NCI-H2081 treated with DMSO at 0.1 percent for 48 hours (cell line): ENCODE measurements at places on chromosomes 1 and 21.
A peak's percentile ranks its signal among the peaks of the same experiment; 100 is the strongest.

DNA sequence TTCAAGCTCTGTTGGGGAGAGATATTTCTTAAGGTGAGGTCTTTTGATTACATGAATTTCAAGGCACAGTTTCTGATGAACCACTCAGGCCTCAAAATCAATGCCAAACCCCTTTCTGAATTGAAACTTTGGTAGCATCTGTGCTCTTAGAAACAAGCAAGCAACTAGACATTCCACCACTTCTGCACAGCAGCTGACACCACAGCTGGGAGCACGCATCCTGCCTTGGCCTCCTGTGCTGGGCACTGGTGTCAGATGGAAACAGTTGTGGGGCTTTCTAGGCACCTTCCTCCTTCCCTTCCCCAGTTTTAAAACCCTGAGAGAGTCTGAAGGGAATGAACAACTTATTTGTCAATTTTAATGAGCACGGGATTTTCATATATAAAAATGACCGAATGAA, 360.2 kb downstream of the ADGRL2 start:
- no peak for DNase-seq

- DNase-seq: no peak
Measured at GRCh38 chr1:154463512-154463990, 38.5 kb upstream of the TDRD10 start.

DNA sequence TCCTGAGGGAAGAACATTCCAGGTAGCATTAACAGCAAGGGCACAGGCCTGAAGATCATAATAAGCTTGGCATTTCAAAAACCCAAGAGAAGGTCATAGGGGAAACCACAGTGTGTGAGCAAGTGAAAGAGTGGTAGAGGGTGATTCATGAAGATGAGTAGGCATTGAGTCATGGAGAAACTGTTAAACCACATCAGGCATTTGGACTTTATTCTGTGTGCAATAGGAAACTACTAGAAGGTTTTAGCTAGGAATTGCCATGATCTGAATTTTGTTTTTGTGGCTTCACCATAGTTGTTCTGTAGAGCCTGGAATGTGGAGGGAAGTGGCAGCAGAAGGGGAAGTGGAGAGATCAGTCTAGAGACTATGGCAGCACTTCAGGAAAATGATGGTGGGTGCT, 359.0 kb upstream of the PTBP2 start:
- no peak for DNase-seq

DNA sequence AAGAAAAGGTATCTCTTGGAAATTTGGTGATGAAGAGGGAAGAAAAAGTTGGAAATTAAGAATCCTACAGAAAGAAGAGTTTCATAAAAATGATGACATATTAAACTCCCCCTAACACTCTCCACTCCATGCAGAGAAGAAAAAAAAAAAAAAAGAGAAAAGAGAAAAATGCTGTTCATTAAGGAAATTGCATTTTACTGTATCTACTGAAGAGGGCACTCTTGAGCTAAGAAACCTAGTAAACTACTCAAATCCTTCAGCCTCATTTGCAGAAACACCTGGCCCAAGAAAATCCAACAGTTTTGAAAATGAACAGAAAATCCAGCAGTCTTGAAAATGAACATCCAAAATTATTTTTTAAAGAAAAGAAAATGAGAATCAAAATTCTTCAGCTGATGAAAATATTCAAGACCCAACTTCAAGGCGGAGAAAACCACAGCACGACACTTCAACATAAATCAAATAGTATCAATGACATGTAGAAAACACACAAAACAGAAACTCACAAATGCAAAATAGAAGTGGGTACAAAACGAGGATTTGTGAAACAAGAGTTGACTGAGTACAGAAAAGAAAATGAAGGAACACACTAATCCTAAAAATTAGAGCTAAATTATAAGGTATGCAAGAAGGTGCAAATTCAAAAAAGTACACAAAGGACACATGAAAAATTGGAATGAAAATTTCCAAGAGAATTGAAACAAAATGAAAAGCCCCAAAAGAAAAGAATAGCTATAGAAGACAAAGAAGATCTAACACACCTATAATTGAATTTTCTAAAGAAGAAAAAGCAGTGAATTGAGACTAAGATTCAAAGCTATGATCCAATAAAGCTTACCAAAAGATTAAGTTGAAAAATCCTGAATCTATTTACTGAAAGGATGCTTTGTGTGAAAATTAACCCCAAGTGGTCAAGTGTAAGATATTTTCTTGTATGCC, 73.2 kb upstream of the DNAJC6 start:
- peak; percentile 18 for DNase-seq

GRCh38 chr21:27831177-27831576, 864.3 kb upstream of the ADAMTS5 start:
- no peak for DNase-seq

- DNase-seq: no peak
Measured at GRCh38 chr1:229828461-229828860, 202.4 kb downstream of the URB2 start.

DNA sequence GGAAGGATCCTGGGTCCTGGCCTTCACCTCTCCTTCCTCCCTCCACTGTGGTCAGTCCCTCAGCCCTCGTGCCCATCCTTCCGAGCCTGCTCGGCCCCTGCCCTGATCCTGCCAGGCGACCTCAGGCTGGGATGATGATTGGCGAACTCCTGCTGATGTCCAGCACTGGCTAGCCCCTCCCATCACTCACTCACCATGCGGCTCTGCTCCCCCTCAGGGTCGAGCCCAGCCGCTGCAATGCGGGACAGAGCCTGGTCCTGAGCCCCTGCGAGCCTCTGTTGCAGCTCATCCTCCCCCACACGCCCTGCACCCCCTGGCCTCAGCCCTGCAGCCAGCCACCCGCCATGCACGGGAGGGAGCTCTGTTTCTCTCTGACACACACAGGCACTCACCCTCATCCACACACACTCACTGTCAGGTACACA, 100.2 kb downstream of the DMRTB1 start:
- no peak for DNase-seq

- DNase-seq: no peak
Measured at GRCh38 chr21:43321111-43321510, 105.8 kb downstream of the SIK1 start.

DNA sequence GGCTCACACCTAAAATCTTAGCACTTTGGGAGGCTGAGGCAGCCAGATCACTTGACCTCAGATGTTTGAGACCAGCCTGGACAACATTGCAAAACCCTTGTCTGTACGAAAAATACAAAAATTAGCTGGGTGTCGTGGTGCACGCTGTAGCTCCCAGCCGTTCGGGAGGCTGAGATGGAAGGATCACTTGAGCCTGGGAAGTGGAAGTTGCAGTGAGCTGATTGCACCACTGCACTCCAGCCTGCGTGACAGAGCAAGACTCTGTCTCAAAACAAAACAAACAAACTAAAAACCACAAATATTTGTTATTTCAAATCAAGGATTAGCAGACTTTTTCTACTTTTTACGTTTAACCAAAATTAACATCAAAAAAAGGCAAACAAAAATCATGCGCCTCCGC, 31.3 kb downstream of the INKA2 start:
- DNase-seq: no peak

DNA sequence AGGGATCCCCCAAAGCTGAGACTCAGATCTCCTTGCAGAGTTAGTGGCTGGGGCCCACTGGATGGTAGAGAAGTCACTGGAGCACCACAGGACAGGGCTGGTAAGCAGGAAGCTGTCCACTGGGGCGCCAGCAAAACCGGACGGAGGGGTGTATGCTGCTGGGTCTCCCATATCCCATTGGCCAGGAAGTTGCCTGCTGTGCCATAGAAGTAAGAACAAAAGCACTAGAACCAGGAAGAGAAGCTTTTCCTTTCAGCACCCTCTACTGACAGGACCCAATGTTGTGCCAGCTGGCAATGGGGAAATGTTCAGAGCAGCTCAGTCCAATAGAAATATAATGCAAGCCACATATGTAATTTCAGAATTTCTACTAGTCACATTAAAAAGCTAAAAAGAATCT, 146.6 kb downstream of the SPATA46 start:
- peak; percentile 94 for DNase-seq

DNA sequence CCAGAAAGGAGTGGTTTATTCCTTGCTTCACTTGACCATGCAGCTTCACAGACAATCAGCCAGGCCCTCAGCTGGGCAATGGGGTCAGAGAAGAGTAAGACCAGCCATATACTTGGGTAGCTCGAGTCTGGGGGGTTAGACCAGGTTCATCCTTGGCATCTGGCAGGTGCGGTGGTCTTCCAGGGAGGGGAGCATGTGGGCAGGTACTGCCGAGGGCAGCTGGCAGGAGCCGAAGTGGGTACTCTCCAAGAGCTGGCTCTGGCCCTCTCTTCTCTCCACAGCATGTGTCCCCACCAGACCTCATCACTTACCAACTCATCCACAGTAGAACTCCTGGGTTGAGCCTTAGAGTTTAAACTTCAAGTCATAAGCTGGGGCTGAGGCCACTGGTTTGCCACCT, 156.8 kb downstream of the FOXD2 start:
- no peak for DNase-seq

- no peak for DNase-seq
Measured at GRCh38 chr1:3261007-3261968, 192.3 kb downstream of the PRDM16 start.

DNA sequence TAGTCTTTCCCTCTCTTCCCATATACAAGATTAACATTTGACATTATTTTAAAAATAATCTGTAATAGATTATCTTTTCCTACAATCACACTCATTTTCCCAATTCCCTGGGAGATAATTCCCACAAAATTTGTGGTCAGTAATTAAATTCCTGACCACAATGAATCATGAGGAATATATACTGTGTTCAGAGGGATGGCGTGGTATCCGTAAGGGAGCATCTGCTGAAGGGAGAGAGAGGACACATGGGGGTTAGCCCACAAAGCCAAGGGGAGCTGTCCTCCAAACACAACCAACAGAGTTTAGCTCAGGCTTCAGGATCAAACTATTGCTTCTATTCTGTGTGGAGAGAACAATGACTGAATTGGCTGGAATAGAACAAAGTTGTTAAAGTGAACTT, 57.1 kb upstream of the PPP2R5A start:
- no peak for DNase-seq

- DNase-seq: no peak
Measured at GRCh38 chr1:151164732-151165280, 896 bp downstream of the LYSMD1 start.

DNA sequence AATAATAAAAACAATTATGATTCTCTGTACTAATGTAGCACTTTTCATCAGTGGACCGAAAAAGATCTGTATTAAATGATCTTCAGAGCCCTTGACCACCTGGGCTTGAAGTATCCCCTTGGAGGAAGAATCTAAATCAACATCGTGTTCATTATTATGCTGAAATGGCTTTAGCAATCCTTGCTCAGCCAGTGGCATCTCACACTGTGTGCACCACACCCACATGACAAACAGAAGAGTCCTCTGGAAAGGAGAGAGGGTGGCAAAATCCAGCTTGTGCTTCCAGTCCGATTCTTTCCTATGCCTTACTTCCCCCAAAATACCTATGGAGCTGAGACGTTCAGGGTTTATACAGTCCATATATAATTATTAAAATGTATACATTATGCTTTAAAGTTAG, 318.5 kb upstream of the RUNX1 start:
- DNase-seq: no peak

DNA sequence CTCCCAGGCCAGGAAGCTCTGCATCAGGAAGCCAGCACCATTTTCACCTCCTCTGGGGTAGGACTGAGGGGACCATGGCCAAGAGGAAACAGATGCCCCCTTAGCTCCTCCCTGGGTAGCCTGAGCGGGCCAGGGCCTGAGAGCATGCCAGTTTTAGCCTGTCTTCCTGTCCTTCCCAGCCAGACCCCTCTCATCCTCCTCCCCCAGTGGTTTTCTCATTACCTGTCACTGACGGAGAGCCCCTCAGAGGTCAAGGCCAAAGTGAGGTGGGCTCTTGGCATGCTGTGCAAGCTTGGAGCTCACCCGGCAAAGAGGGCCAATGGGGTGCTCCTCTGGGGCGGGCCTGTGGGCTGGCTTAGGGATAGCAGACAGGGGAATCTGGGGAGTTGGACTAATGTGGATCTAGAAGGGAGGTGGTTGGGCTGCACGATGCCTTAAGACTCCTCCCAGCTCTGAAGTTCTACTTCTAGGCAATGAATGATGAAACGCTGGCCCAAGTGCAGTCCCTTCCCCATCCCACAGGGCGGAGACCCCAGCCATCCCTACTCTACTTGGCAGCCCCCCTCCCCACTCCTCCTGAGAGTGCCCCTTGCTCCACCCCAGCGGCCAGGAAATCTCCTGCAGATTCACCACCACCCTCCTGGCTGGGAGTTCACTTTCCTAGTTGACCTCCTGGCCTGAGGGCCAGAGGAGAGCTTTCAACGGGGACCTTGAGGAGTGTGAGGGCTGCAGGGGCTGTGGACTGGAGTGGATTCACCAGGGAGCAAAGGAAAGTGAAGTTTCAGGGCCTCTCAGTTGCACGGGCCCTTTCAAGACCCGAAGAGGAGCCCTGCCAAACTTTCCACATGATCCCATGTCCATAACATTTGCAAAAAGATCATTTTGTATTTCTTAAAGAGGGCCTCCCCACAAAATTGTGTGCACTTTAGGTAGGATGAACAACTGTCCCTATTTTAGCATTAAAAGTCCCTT, 9.4 kb upstream of the LMNA start:
- DNase-seq: no peak

- DNase-seq: no peak
Measured at GRCh38 chr1:16440131-16440469, 424 bp upstream of the NECAP2 start.

DNA sequence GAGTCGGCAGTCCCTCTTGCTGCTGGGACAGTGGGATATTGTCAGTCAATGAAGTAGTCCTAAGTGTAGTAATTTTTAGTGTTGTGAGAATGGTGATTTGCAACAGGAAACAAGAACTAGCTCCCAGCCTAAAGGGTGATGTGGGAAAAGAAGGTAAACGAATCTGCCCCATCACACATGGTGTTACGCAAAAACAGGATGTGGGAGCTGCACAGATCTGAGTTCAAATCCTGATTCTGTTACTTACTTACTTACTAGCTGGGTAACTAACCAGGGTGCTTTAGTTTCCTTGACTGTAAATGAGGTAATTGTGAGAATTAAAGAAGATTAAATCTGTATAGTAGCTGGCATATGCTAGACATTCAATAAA, 22.3 kb downstream of the NAV1 start:
- DNase-seq: no peak

DNA sequence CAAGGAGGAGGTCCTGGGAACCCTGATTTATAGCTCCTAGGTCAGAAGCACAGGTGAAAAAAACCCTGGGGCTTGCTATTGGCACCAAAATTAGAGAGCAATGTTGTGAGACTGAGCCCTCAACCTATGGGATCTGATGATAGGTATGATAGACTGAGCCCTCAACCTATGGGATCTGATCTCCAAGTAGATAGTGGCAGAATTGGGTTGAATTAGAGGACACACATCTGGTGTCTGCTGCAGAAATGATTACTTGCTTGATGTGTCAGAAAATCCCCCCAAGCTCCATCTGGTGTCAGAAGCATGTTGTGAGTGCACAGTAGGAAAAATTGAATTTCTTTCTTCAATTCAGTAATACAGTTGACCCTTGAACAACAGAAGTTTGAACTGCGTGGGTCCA, 62.4 kb downstream of the MAP3K21 start:
- DNase-seq: no peak

- DNase-seq: no peak
Measured at GRCh38 chr1:230570724-230571360, 71.4 kb upstream of the COG2 start.

- no peak for DNase-seq
Measured at GRCh38 chr1:60950224-60951063, 131.9 kb upstream of the NFIA start.
